ENCODE measurements at places on chromosomes 11 and 22. TPM values are rescaled to one million over a fixed set of nuclear protein-coding genes. Genes with fewer than 3 reads are reported as not detected.

GRCh38 chr22:45224331-45224730 lies 16.4 kb downstream of the KIAA0930 start:
- DNase-seq, result peak; percentile 27

The TRIM77 gene
- total RNA-seq, result not detected

DNA sequence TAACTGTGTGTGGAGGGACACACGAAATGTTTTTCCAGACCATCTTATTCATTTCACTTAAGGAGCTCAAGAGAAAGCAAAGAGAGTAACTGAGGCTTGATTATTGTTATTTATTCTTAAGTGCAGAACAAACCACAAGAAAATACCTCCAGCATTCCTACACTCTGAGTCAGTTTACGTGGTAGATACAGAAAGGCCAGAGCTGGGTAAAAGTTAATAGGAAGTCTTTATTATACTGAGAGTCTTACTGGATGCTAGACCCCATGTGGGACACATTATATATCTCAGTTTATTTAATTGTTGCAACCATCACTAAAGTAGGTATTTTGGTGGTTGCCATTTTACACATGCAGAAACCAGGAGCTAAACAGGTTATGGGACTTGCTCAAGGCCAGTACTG lies 261.4 kb upstream of the POU2AF2 start:
- no peak for DNase-seq

GRCh38 chr22:40739721-40740120 lies 60.4 kb downstream of the MCHR1 start:
- DNase-seq, result no peak

The KCNE3 gene
- total RNA-seq, result 1.5 TPM

GRCh38 chr11:80694385-80694784 lies 1253.6 kb upstream of the TENM4 start:
- no peak for DNase-seq

DNA sequence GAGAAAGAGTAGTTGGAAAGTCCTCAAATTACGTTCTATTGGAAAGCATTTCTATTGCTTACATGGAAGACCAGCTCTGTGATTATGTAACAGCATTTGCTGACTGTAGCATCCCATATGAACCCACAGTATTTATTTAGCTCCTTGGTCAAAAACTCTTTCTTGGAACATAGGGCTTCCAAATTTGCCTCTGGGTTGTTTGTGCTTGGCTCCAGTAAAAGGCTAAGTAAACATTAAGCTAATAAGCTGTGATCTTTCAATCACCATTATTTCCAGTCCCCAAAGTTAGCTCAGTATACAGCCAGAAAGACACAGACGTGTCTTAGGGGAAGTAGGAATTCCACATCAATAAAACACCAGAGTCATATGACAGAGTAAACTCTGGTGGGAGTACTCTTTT lies 668.8 kb downstream of the DLG2 start:
- no peak for DNase-seq

The VWCE gene
- 7.2 TPM for total RNA-seq

DNA sequence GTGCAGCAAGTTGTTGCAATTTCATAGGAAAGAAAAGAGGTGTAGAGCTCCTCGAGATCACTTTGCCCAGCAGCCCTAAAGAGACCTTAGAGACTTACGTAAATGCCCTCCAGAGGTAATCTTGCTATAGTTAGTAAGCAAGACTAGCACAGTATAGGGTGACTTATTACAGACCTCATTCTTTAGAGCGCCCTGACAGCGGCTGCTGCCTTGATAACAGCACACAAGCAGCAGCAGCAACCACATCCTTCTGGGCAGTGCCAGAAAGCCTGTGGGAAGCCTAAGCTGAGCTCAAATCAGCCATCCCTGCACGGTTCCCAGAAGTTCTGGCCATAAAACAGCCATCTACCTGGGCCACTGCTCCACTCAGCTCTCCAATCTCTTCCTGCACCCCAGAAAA lies 22.6 kb upstream of the OR56B1 start:
- DNase-seq, result no peak

The AQP11 gene
- total RNA-seq, result 2.6 TPM

- no peak for DNase-seq
These were observed 394.2 kb upstream of the CCDC90B start for GRCh38 chr11:83680321-83680720.

The CABP4 gene
- total RNA-seq, result not detected

The MGAT3 gene
- 20.3 TPM for total RNA-seq

- DNase-seq, result no peak
These were observed 197.8 kb downstream of the MAML2 start for GRCh38 chr11:96145163-96145585.

GRCh38 chr22:38080850-38081635 lies 2.9 kb downstream of the SLC16A8 start:
- peak; percentile 82 for DNase-seq

DNA sequence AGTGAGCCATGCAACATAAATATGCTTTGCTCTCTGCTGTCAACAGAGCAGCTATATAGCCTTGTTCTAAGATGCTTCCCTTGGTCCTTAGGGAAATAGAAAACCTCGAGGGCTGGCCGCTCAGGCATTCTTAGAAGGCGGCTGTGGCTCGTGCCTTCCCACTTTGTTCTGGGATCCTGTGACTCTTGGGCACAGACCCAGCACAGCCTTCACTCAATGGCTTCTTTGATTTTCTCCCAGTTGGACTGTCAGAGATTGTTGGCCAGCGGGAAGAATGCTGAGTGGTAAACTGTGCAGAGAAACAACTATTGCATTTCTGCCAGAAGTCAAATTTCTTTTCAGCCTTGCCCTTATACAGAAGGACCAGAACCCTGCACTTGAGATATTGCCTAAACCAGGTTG lies 9.5 kb upstream of the MICAL2 start:
- no peak for DNase-seq

DNA sequence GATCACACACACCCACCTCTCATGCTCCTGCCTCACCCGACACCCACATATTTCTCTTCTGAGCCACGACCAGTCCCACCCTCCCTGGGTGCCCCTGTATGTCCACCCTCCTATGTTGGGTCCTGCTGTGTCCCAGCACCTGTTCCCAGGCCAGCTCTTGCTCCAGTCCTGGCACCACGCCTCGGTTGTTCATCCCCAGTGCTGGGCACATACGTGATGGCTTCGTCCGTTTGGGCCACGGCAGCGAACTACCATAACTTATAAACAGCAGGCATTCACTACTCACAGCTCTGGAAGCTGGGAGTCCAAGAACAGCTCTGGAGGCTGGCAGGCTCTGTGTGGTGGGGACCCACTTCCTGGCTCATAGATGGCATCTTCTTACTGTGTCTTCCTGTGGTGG lies 116.9 kb downstream of the BRD1 start:
- no peak for DNase-seq

DNA sequence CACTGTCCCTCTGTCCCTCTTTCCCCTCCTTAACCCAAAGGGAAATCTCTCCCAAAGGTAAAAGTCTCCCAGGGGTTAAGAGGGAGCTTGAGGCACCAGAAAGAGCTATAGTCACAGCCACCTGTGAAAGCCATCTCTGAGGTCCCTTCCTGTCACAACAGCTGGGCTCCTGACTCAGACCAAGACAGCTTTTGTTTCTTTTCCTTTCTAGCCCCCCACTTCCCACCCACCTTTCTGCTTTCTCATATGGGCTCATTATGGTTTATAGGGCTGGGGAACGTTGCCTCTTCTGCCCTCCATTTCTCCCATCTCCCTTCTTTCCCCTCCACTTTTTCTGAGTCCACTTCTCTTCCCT lies 19.1 kb downstream of the MIF start:
- no peak for DNase-seq

The FEN1 gene
- total RNA-seq, result 22.5 TPM

DNA sequence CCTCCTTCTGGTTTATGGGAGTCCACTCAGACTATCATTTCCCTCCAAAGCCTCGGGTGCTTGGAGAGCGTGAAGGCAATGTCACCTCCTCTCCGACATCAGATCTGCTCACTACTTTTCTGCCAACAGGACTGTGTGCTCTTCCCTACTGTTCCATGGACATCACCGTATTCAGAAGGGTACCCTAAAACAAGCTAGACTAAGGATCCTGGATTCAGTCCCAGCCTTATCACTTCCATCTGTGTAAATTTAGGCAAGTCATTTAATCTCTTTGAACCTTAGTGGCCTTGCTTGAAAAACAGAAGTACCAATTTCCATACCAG lies 78.2 kb downstream of the KCNC1 start:
- DNase-seq, result no peak

GRCh38 chr11:75851203-75851602 lies 36.2 kb downstream of the UVRAG start:
- DNase-seq, result no peak

DNA sequence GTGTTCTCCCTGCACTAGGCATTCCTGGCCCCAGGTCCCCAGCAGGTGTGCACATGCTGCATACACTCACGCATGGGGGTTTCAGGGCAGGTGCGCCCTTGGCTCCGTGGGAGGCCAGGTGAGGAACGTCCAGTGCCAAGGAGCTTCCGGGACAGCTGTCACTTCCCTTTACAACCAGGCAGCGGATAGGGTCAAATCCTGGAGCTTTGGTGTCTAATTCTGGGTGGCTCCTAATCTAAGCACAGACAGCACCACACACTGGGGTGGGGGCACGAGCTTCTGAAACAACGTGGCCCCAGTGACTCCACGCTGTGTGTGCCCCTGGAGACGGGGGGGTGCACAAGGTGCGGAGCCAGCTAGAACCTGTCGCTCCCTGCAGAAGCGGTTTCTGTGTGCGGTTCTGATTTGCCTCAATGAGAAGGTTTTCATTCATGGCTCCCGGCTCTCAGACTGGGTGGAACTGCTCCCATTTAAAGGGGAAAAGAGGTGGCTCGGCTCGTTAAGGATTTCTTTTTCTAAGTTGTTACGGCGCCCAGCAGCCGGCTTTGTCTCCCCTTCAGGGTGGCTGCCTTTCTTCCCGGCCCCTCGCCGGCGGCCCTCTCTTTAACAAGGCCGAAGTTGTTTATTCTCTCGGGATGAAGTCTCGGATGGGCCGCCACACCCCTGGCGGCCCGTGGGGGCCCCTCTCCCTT lies 5.0 kb downstream of the CCND1 start:
- peak; percentile 55 for DNase-seq

GRCh38 chr11:116972691-116973090 lies 125.5 kb downstream of the SIK3 start:
- no peak for DNase-seq

DNA sequence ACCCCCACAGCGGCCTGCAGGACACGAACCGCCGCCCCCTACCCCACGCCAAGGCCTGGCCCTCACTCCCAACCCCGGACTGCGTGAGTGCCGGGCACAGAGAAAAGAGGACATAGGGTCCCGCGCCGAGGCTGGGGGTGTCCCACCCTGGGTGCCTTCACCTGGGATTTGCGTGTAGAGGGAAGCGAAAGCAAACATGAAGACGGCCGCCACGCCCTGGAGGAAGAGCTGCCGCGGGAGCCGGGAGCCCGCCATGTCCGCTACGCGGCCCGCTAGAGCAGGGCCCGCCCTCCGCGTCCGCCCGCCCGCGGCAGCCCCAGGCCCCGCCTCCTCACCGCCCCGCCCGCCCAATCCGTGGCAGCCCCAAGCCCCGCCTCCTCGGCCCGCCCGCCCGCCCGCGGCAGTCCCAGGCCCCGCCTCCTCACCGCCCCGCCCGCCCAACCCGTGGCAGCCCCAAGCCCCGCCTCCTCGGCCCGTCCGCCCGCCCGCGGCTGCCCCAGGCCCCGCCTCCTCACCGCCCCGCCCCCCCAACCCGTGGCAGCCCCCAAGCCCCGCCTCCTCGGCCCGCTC lies at the start of gene LMF2:
TSS of gene LMF2 (minus strand) at position 282 of the 570 bp plus-strand sequence. CDS start at position 255, 27 bp downstream.
- DNase-seq, result peak; percentile 99

The MMP27 gene
- not detected for total RNA-seq

- DNase-seq, result no peak
These were observed 21.0 kb upstream of the UVRAG start for GRCh38 chr11:75793966-75794365.

- no peak for DNase-seq
These were observed 15.9 kb downstream of the PDGFD start for GRCh38 chr11:104148074-104148473.

- no peak for DNase-seq
These were observed 1396.2 kb upstream of the TENM4 start for GRCh38 chr11:80837051-80837450.

- no peak for DNase-seq
These were observed 4.6 kb upstream of the ACER3 start for GRCh38 chr11:76856106-76856505.

- DNase-seq, result no peak
These were observed 4.2 kb downstream of the OR56B4 start for GRCh38 chr11:6111673-6112072.

The MS4A12 gene
- total RNA-seq, result not detected

- DNase-seq, result no peak
These were observed 34.2 kb downstream of the MCM5 start for GRCh38 chr22:35434061-35434710.

The AMOTL1 gene
- 47.4 TPM for total RNA-seq

The FJX1 gene
- 11.7 TPM for total RNA-seq

The BDNF gene
- 0.36 TPM for total RNA-seq
